ENCODE measurements at places on chromosomes 2 and 18. TPM values are rescaled to one million over a fixed set of nuclear protein-coding genes. Genes with fewer than 3 reads are reported as not detected.

DNA sequence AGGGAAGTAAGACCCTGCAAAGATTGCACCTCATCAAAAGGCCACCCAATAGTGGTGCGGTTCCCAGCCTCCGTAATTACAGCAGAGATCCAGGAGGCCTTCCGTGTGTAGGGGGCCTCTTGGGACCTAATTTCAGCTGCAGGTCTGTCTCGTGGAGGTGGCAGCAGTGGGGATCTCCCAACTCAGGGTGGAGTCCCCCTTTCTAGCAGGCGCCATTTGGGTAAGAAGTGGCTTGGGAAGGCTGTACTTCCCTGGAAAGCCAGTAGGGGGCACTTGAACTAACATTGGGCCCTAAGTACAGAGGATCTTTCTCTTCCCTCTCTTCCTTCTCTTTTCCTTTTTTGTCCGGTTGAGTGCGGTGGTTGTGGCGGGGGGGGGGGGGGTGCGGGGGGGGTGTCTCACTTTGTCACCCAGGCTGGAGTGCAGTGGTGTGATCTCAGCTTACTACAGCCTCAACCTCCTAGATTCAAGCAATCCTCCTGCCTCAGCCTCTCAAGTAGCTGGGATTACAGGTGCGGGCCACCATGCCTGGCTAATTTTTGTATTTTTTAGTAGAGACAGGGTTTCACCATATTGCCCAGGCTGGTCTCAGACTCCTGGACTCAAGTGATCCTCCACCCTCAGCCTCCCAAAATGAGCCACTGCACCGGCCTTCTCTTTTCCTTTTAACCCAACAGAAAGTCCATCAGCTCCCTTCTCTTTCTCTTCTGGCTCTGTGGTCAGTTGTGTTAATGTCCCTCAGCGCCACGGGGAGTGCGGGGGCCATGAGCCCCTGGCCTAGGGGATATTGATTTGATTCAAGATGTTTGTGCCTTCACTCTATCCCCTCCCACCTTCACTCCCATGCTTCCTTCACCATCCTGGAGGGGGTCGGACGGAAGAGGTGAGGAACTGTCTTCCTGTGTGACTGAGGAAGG, 32.0 kb downstream of the CENPO start:
- H3K4me1 ChIP-seq: no peaks in the 10 kb centered on the region
- no peak for DNase-seq
- no peak overlapping the region for H3K4me3 ChIP-seq

- no peak for DNase-seq
- H3K4me1 ChIP-seq: no peaks in the 10 kb centered on the region
- H3K4me3 ChIP-seq: no peak overlapping the region
- no peak overlapping the region for H3K27ac ChIP-seq
Measured at GRCh38 chr18:59994357-59994756, 94.6 kb downstream of the PMAIP1 start.

Gene PUS10
- total RNA-seq: 9.3 TPM

Gene DNER
- total RNA-seq: 2.6 TPM

DNA sequence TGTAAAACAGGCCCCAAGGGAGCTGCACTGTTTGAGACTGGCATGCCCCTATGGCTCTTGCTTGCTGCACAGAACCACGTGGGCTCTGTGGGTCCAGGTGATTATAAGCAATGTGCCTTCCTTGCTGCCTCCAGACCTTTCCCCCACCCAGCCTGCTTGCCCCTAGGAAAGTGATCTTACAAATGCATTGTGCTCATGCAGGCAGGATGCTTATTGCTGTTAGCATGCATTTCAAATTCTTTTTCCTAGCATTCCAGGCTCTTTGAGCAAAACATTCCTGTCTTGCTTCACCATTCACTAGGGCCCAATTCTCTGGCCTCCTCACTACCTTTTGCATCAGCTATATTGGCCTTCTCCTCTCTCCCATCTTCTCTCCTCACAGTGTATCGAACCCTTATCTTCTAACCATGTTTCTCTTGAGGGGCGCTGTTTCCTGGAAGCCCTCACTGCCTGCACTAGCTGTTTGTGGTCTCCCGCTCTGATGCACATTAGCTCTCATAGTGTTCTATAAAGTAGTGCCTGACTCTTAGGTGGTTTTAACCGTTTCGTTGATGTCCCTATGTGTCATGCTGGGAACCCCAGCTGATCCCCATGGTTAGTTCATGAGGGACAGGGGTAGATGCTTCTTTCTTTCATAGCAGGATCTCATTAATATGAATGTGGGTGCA, 152.9 kb upstream of the EPAS1 start:
- DNase-seq: no peak
- H3K36me3 ChIP-seq: no peaks in the 10 kb centered on the region

All from breast epithelium (tissue), 4 donors.